ENCODE measurements at places on chromosomes 11 and 22.

- no peak for DNase-seq
Observed at GRCh38 chr11:19116276-19116970, 545 bp upstream of the ZDHHC13 start.

DNA sequence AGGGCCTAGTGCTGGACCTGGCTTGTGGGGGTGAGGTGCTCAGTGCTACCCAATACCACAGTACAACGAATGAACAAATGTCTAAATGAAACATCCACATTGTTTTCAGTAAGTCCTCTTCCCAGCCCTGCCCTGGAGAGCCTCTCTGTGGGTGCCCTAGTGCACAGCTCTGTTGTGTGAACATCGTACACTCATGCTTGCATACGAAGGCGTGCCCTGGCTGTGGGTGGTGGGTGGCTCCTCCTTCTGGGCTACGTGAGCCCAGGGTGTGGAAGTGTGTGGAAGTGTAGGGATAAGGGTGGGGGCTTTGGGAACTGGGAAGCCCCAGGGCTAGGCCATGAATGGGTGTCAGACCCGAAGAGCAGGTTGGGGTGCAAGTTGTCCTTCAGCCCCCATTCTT is 592 bp upstream of the NLRX1 start:
- DNase-seq = no peak

DNA sequence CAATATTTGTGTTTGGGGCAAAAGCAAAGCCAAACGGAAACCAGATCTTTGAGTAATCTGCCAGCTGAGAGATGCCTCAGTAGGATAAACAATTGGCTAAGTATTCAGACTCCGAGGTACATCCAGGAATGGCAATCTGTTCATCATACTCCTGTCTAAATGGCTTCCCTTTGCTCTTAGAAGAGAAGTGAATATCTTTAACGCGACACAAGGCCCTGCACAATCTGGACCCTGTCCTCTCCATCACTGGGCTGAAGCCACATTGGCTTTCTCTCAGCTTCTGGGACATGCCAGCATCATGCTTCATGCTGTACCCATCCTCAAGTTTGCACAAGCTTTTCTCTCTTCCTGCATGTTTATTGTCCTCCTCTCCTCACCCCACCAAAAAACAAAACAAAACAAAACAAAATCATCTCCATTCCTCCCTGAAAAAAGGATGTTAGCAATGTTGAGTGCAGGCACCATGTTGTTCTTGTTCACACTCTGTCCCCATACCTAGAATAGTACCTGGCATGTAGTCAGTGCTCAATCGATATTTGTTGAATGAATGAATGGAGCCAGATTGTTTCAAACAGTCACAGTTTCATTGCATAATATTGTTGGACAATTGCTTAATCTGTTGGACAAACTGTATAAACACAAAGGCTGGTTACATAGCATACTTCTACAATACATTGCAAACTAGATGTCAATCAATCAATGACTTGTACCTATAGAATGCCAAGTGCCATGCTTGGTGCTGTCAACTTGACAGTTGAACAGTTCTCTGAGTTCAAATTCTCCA is 38.2 kb upstream of the SESN3 start:
- DNase-seq = no peak

- peak; percentile 66 for DNase-seq
Observed at GRCh38 chr11:19742588-19743292, 30.1 kb downstream of the NAV2 start.

DNA sequence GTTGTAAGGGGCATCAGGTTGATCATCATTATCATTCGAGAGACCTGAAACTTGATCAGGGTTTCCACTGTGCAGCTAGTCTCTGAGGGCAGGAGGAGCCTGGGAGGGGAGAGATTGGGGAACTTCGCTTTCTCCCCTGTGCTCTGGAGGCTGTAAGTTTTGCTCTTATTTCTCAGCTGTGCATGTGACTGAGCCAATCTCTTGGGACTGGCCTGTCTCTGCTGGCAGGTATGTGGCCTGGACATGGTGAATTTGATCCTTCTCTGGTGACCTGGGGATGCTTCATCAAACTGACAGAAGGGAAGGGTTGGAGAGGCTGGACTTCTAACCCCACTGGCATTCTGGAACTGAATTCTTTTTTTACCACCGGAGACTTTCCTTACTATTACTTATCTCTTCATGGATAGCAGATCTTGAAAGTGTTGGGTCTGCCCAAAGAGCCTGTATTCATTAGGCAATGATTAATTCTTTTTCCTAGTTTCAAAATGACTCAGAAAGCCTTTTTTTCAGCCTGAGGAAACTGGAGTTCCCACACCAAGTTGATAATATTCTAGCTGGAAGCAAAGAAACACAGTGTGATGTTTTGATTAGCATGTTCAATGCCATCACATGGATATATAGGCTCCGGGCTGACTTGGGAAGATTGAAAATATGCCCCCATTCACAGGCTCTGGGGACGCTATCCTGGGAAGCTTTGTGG is 36.5 kb downstream of the TSPAN18 start:
- DNase-seq = no peak

DNA sequence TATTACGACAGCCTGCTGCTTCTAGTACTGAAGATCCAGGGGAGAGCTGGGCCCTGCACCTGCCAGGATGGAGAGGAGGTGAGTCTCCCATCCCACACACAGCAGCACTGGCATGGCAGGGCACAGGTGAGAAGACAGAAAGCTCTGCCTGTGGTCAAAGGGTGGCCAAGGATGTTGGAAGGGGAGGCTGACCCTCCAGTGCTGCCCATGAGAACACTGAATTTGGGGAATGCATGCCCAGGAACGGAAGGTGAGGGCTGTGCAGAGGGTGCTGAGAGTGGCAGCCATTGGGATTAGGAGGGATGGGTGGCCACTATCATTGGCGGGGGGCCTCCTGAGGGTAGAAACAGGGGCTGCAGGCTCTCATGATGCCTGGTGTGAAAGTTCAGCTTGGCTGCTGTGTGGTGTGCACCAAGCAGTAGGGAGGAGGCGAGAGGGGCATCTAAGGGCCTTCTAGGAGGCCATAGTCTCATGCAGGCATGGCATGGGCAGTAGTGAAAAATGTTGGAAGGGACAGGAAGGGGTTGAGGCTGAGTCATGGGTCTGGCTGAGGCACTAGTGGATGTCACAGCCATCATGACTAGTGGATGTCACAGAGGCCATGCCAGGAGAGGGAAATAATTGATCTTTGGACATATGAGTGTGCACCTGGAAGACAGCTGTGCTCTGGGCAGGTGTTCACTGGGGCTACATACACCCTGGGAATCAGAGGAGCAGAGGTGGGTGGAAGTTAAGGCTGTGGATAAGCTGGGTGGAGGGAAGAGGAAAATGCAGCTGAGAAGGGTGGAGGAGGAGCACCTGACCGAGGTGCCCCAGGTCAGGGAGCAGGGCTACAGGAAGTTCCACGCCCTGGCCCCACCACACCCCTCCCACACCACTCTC is 2.5 kb upstream of the LRRC74B start:
- DNase-seq = no peak

GRCh38 chr11:108286370-108286769 is 63.5 kb downstream of the ATM start:
- no peak for DNase-seq

DNA sequence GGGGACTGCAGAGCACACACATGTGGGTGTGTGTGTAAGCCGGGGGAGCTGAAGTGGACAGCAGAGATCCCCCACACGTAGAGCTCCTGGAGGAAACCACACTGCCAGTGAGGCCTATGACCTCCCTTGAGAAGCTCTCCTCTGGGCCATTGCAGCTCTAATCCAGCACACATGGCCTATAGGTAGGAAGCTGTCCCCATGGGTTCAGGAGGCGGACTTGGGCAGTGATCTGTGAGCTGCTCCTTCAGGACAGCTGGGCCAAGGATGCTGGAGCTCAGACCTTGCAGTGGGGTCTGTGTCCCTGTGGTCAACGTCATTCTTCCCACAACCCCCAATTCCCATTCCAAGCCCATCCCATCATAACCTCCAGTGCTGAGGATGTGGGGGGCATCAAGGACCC is 29.8 kb downstream of the IGLL5 start:
- no peak for DNase-seq

GRCh38 chr22:46586531-46587011 is 33.6 kb upstream of the GRAMD4 start:
- no peak for DNase-seq

DNA sequence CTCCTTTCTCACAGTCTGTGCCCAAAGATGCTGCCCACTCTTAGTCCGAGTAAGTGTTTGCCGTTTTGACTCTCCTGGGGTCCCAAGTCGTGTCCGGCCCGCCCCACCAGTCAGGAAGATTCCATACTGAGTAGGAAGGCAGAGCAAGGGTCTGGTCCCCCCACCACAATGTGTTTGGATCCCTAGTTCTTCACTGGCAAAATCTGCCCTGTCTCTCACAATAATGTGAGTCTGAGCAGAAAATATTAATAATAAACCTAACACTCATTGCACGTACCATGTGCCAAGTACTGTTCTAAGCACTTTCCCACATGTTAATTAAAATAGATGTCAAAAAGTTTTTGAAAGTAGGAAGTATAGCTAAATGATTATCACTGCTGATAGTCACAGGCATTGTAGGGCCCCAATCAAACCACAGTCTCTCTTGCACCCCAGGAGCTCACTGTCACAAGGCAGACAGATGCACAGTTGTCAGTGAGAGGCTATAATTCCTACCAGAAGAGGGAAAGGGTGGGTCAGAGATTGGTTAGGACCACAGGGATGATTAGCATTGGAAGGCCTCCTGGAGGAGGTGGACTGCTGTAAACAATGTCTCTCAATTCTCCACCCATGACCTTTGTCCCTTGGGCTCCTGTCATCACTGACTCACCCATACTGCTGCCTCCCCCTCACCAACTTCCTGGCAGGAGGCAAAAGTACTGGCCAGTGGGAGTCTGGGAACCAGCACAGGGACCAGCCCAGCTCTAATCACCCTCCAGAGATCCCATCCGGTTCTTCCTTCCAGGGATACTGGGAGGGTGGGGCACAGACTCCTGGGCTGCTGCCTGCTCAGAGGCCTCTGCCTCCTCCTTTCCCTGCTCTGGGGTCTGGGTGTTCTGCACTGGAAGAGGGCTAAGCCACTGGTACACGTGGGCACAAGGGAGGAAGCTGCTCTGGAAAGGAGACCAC is 1.0 kb upstream of the POLD4 start:
- DNase-seq = peak; percentile 90

DNA sequence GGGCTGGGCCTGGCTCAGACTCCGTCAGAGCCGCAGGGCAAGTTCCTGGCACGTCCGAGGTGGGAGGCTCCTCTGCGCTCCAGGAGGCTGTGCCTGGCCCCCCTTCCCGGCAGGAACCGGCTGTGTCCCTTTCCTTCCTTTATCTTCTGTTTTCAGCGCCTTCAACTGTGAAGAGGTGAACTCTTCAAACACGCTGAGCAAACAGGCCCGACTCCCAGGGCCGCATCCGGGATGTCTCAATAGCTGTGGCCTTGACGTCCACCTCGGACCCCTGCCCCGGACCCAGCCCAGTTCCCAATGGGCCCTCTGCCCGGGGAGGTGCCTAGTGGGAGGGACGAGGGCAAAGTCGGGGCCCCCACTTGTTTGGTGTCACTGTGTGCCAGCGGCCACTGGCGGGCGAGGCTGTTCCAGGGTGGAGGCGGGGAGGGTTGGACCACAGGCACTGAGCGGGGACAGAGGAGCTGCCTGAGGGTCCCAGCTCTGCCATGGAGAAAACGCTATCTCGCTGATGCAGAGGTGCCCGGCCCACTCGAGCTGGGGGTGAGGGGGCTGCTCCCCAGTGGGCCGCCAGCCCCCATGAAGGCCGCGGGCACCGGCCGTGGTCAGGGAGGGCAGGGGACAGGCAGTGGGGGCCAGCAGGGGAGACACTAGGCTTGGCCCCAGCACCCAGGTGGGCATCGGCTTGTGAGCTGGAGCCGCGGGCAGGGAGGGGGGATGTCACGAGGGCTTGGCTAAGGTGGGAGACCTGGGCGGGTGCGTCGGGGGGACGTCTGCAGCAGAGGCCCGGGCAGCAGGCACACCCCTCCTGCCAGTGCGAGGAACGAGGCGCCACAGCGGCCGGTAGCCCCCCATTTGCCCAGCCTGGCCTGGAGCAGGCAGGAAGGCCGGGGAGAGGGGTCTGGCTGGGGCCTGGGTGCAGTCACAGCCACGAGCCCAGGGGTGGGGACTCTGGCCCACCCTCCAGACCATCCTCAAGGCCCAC is 2.7 kb upstream of the MUC5B start:
- DNase-seq = no peak

GRCh38 chr11:74773476-74773875 is 24.8 kb downstream of the RNF169 start:
- no peak for DNase-seq

DNA sequence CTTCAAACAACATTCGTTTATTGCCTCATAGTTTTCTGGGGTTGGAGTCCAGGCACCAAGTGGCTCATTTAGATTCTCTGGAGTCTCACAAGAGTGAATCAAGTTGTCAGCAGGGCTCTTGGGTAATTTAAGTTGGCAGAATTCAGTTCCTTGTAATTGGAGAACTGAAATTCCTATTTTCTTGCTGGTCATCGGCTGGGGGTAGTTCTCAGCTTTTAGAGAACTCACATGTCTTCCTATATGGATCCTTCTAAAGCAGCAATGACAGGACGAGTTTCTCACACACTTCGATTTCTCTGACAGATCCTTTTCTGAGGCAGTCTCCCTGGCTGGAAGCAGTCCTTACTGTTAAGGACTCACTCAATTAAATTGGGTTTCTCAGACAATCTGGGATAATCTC is 17.3 kb upstream of the OOSP4B start:
- DNase-seq = no peak

DNA sequence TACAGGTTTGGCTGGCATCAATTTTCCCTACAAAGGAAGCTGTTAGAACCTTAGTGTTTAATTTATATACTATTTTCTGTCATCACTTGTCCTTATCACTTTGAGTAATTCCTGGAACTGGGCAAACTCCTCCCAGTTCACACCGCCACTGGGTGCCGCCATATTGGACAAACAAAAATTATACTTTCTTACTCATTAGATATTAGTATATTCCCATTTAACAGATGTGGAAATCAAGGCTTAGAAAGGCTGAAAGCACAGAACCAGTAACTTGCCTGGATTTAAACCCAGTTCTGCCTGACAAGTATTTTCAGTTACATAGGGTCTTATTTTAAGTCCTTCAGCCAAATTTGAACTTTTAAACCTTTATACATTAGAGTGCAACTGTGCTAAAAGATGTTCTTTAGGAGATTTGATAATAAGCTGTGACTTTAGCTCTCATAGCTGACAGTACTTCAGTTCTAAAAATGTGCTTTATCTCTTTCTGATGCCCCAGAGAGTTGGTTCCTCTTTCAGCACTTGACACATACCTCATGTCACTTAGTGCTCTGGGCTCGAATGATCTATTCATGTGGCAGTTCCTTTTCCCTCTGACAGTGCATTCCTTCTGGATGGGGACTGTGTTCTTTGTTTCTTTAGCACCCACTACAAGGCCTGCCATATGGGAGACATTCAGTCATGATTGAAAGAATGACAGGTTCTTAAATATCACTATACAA is 25.4 kb downstream of the COA4 start:
- no peak for DNase-seq

GRCh38 chr11:1729692-1730011 is 20.7 kb downstream of the IFITM10 start:
- no peak for DNase-seq

- DNase-seq = no peak
Observed at GRCh38 chr11:118938491-118939403, 13.0 kb upstream of the BCL9L start.

DNA sequence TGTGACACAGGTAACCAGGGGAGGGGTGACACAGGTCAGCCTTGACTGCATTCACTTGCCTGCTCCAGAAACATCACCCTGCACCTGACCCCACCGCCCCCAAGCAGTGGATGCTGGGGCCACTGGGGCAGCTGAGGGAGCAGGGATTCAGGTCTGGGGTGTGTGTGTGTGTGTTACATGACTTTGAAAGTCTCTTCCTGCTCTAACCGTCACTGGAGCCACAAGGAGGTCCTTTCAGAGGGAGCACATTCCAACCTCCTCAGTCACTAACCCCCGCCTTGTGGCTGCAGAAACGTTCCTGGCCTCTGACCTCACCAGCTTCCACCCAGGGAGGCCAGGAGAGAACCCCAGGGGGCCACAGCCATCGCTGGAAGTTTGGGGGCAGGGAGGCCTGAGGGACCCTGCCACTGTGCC is 2.9 kb upstream of the FOSL1 start:
- peak; percentile 85 for DNase-seq

All from AG08396 (cell line).